NCI-H446 treated with DMSO at 0.1 percent for 48 hours (cell line): ENCODE measurements at places on chromosomes 11 and 22.
A peak's percentile ranks its signal among the peaks of the same experiment; 100 is the strongest.

GRCh38 chr11:95792200-95792599 lies 1.9 kb downstream of the CEP57 start:
- DNase-seq: no peak

DNA sequence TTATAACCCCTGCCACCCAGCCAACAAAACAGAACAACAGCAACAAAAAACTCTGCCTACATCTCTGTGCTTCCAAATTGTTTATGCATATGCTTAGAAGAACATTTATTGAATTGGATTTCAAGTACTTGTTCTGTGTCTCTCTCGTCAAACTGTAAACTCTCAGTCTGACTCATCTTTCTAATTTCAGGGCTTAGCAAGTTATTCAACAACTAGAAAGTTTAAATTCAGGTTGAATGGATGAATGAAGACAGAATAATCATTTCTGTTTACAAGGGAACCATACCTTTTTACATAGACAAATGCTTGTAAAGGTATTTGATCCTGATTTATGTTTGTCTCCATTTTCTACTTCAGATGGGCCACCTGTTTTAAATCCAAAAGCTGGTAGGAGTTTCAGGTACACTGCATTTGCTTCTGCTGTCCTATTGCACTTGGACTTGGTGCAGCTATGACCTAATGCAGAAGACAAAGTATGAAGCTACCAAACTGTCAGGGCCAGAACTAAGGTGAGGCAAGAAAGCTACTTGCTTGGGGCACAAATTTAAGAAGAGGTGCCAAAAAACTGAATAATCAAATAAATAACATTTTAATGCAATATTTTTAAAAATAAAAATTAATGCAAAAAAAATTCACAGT lies 1.6 kb upstream of the FBXO3 start:
- DNase-seq: no peak

- DNase-seq: peak; percentile 63
These were observed 1.5 kb upstream of the WNT11 start for GRCh38 chr11:76207642-76208401.

DNA sequence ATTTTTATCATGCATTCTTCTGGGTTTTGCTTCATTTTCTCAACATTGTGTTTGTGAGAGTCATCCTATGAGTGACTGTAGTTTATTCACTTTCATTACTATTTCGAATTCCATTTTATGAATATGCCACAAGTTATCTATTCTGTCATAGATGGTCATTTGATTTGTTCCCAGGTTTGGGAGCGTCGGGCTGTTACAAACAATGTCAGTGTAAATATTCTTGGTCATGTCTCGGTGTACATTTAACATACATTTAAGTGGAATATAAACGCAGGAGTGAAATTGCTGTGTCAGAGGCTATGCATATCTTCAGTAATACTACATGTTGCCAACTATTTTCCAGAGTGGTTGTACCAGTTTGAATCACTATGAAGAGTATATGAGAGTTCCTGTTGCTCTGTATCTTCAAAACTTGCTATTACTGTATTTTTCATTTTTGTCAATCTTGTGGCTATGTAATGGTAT lies 2.4 kb downstream of the TRIM44 start:
- DNase-seq: no peak

GRCh38 chr11:123601136-123601535 lies 53.3 kb downstream of the SCN3B start:
- DNase-seq: no peak

- peak; percentile 75 for DNase-seq
These were observed 71.7 kb downstream of the RAB38 start for GRCh38 chr11:88103337-88104206.

- no peak for DNase-seq
These were observed 15.7 kb downstream of the SPATA19 start for GRCh38 chr11:133829566-133829965.
